ENCODE measurements at places on chromosomes 16 and 17.

- peak; percentile 77 for DNase-seq
Observed at GRCh38 chr16:75238132-75238852, 13.1 kb downstream of the BCAR1 start.

DNA sequence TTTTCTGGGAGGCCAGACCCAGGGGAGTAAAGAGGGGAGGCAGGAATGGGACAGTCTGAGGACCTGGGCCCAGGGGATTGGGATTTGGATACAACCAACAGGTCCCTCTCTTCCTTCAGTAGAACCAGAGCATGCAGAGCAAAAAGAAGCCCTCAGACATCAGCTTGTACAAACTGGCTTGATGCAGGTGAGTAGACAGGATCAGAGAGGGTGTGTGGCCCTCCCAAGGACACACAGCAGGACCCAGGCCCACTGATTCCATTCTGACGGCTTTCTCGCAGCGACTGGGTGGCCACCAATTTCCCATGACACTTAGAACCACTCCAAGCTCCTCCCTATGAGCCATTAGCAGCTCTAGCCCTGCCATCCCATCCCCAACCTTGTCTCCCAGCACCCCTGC is 63.6 kb downstream of the ABCC6 start:
- DNase-seq, result no peak

GRCh38 chr16:35150805-35151312 is 1691.4 kb downstream of the TP53TG3F start:
- DNase-seq, result no peak

DNA sequence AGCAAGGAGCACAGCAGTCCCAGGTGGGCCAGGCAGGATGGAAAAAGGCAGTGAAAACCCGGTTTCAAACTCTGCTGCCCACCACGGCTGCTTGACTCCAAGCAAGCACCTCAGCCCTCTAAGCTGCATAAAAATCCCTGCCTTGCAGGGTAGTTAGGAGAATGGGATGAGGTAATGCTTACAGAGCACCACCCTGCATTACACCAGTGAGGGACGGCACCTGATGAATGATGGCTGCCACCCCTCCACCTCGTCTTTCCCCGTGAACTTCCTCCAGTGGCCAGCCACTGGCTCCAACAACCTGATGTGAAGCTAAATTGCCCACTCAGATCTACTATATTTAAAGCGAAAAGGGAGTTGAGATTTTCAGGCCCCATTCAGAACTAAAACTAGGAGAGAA is 21.3 kb downstream of the MIEF2 start:
- no peak for DNase-seq

GRCh38 chr16:31714903-31715504 is 158.6 kb upstream of the ZNF267 start:
- DNase-seq, result no peak

GRCh38 chr17:83154311-83155127 is 75.1 kb downstream of the METRNL start:
- peak; percentile 77 for DNase-seq

DNA sequence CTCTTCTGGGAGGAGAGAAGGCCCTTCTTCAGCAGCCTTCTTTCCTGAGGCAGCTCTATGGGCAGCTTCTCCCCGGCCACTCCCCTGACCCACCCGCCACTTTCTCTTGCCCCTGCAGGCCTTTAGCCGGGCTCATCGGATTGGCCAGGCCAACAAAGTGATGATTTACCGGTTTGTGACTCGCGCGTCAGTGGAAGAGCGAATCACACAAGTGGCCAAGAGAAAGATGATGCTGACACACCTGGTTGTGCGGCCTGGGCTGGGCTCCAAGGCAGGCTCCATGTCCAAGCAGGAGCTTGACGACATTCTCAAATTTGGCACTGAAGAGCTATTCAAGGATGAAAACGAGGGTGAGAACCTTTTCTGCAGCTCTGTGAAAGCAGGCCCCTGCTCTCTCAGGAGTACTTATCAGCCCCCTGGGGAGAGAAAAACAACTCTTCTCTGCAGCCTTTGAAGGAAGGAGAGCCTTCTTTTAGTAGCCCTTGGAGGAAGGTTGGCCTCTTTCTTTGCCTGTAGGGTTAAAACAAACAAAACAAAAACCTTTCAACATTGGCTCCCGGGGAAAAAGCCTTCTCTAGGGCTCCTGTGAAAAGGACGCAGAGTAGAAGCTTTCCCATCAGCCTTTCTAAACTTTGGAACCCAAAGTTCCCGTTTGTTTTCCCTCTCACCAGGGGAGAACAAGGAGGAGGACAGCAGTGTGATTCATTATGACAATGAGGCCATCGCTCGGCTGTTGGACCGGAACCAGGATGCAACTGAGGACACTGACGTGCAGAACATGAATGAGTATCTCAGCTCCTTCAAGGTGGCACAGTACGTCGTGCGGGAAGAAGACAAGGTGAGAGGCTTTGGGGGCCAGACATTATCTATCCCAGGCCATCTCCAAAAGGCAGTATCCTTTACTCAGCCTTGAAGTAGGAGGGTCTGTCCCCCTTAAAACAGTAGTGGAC is 12.7 kb downstream of the RNF227 start:
- DNase-seq, result no peak

DNA sequence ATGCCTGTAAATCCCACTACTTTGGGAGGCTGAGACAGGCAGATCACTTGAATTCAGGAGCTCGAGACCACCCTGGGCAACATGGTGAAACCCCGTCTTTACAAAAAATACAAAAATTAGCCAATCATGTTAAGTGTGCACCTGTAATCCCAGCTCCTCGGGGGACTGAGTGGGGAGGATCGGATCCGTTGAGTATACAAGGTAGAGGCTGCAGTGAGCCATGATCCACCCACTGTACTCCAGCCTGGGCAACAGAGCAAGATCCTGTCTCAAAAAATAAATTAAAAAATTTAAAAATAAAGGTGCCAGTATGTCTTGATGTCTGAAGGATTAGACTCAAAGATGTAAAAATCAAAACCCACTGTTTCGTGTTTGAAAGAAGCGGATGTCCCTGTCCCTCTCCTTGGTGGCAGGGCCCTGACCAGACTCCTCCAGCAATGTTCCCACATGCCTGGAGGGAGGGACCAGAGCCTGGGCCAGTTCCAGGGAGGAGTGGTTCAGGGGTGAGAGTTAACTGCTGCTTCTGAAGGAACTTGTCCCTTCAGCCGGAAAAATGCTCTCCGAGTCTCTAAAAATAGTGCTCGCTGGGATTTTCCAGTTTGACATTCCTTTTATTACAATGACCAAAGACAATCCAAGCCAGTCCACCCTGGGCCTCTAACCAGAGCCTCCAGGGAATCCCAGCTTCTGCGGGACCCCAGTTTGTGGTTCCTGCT is 9.4 kb upstream of the CMTM4 start:
- no peak for DNase-seq

GRCh38 chr17:28999206-28999605 is 6.6 kb downstream of the SEZ6 start:
- DNase-seq, result no peak

GRCh38 chr17:45924332-45924820 is 30.0 kb downstream of the MAPT start:
- DNase-seq, result no peak

- DNase-seq, result peak; percentile 28
Observed at GRCh38 chr17:9291912-9292560, 270.7 kb downstream of the NTN1 start.

DNA sequence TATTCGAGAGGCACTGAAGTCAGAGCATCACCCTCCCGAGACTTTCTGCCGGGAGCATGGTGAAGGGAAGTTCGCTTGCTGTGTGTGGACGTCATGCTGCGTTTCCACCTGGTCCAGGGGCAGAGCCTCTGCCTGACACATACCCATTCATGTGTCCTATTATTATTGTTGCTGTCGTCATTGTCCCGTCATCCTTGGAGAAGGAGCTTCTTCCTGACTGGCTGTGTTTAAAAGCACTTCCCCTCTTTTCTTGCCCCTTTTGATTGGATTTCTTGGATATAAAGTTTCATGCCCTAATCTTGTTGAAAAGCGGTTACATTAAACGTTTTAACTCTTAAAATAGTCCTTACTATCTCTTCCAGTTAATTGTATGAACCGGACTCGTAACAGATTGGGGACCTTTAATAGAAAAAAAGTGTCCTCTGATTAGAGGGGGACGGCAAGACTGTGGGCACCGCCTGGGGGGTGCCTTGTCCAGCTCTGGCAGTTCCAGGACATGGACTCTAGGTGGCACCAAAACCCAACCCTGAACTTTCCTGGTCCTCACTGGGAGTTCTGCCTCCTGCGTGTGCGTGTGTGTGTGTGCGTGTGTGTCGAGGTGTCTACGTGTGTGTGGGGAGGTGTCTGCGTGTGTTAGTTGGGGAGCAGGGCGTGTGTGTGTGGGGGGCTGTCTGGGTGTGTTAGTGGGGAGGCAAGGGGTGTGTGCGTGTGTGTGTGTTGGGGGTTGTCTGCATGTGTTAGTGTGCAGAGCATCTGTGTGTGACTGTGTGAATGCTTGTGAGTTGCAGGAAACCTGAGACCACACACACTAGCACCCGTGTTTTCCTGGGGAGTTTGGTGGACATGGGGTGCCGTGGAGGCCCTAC is 133.3 kb upstream of the CIBAR2 start:
- DNase-seq, result peak; percentile 81

- DNase-seq, result no peak
Observed at GRCh38 chr17:36474571-36474970, 11.9 kb upstream of the ZNHIT3 start.

GRCh38 chr17:17944743-17945142 is 27.5 kb downstream of the TOM1L2 start:
- no peak for DNase-seq

GRCh38 chr17:74453665-74454196 is 12.7 kb upstream of the CD300A start:
- DNase-seq, result no peak

GRCh38 chr17:31499771-31500554 is 108.5 kb downstream of the RAB11FIP4 start:
- DNase-seq, result peak; percentile 66

DNA sequence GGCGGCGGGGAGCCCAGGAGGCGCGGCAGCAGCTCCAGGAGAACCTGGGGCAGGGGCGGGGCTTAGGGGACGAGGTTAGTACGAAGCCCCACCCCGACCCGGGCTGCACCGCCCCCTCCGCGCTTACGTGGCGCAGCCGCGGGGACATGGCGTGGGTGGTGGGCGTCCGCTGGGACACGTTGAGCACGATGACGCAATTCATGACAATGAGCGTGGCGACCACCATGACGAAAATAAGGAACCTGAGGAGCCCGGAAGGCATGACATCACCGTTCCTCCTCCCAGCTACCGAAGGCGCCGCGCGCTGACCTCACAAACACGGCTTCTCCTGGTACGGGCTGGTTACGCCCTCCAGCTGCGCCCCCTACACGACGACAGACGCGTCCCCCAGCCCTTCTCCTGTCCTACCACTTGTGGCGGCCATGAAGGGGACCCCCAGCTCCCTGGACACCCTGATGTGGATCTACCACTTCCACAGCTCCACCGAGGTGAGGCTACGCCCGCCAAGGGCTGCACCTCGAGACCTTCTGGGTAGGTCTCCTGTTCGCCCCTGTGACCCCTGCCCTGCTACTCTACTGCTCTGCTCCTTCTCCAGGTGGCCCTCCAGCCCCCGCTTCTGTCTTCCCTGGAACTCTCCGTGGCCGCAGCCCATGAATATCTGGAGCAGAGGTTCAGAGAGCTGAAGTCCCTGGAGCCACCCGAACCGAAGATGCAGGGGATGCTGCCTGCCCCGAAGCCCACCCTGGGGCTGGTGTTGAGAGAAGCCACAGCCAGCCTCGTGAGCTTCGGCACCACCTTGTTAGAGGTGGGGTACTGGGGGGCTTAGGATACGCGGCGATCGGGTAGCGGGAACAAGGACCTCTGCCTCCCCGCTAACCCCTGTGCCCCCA is at the start of gene C17orf107:
C17orf107 (plus strand) TSS at position 196 of the 890 bp plus-strand sequence; CDS start at position 423, 227 bp downstream.
- peak; percentile 75 for DNase-seq

GRCh38 chr16:10162981-10163380 is 19.2 kb downstream of the GRIN2A start:
- DNase-seq, result no peak

DNA sequence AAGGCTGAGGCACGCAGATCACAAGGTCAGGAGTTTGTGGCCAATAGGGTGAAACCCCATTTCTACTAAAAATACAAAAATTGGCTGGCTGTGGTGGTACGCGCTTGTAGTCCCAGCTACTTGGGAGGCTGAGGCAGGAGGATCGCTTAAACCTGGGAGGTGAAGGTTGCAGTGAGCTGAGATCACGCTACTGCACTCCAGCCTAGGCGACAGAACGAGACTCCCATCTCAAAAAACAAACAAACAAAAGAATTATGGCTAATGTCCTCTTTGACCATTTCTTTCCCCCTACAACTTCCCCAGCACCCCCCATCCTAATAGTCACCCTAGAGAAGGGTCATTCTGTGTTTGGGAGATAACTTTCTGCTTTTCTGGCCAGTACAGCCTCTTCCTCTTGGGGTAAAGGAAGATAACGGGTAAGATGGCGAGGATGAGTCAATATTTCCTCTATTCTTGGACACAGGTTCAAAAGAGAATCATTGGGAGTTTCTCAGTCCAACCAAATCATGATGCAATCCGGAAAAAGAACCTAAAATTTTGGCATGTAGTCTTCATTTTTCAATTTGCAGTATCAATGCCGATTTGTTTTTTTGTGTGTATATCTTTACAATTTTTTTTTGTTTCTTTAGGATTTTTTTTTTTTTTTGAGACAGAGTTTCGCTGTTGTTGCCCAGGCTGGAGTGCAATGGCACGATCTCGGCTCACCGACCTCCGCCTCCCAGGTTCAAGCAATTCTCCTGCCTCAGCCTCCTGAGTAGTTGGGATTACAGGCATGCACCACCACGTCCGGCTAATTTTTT is 107.6 kb upstream of the MED13 start:
- DNase-seq, result no peak

DNA sequence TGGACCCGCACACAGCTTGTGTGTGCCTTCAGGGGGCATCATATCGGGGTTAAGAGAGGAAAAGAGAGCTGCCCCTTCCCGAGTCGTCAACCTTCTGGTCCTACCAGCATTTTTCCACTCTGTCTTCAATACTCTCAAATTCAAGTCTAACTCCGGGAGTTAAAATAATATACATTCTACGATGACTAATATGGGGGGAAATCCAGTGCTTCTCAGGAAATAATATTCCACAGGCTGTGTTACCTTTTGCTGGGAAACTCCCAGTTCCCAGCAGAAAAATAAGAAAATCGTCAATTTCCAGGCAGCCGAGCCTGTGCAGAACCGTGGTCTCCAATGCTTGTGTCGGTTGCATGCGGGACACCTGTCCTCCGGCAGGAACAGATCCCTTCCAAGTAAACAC is 105.0 kb upstream of the FOXF1 start:
- DNase-seq, result no peak

GRCh38 chr16:57555831-57556230 is 13.4 kb downstream of the ADGRG5 start:
- no peak for DNase-seq

DNA sequence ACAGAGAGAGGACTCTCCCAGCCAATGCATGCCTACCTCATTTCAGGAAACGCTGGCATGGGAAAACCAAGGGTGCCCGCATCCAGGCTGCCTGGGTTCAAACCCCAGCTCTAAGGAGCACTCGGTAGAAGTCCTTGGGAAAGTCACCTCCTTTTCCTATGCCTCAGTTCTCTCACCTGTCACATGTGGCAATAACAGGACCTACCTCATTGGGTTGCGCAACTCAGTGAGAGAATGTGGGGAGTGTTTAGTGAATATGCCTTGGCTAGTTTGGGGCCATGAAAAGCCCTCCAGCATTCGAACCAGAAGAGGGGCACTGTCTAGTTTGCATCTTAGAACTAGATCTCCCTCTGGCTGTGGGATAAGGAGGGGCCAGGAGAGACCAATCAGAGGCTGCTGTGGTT is 9.0 kb upstream of the NXPH3 start:
- no peak for DNase-seq

GRCh38 chr17:3534881-3535252 is 22.7 kb downstream of the TRPV3 start:
- no peak for DNase-seq

GRCh38 chr17:65197201-65197600 is 60.0 kb downstream of the RGS9 start:
- no peak for DNase-seq

All from posterior cingulate gyrus (tissue), 11 donors.